ENCODE measurements at places on chromosomes 12 and 14.

DNA sequence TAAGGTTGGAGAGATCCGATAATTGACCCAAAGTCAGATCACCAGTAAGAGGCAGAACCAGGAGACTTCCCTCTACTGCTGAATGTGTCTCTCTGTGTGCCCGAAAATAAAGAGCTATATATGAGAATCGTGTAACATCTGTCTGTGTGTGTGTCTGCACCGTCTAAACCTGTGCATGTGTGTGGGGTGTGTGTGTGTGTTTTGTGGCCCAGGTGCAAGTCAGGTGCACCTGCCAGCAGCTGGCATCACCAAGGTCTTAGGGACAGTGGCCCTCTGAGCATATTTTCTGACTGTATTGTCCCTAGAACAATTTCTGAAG is 24.7 kb upstream of the KRT78 start:
- DNase-seq, result no peak

DNA sequence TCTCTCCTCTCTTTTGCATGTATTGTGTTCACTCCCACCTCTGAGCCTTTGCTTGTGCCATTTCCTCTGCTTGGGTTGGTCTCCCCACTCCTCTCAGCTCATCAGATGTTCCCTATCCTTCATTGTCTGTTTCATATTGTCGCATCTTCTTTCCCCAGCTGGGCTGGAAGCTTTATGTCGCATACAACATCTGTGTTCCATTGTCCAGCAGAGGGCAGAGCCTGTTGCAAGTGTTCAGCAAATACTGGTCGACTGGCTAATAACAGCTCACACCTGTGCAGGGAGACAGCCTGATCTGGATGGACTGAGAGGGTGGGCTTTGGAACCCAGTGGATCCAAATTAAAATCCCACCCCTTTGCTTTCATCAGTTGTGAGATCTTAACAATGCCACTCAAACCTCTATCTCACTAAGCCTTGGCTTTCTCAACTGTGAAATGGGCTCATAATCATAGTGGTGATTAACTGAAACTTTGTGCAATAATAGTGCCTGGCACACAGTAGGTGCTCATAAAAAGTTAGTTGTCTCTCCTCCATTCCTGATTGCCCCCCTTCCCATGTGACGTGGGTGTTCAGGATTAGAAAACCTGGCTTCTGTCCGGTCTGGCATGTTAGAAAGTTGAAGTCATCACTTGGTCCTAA is 75.8 kb downstream of the RIN3 start:
- no peak for DNase-seq

DNA sequence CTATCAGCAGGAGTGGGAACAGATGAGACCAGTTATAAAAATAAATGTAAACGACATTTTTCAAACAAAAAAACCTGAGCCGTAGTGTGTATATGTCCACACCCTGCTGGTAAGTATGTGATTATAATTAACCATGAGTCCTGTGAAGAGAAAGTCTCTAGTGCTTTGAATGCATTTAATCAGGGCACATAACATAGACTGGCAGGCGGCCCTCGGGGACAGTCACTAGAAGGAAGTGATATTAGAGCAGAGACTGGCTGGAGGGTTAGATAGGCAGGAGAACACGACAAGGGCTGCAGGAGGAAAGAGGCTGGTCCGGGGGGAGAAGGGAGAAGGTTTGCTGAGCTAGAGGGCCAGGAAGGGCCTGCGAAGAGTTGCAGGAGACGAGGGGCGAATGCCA is 23.8 kb upstream of the ELK3 start:
- no peak for DNase-seq

DNA sequence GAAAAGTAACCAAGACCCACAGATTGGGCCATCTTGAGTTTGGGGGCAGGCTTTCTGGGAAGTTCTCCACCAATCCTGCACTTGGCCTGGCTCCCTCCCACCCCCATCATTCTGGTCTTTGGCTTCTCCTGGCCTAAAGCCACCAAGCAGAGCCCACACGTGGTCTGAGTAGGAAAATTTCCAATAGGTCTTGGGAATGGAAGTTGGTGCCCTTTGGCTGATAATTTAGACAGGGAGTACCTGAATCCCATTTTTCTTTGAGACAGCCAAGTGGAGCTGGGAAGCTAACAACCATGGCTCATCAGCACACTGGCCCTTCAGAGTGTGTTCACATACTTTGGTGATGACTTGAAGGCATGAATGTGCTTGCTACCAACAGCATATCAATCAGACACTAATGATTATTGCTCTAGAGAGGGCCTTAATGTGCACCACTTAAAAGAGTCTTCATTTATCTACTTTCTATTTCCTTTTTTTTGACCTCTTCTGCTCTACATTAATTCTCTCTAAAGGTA is 156.0 kb downstream of the EGLN3 start:
- DNase-seq, result no peak

DNA sequence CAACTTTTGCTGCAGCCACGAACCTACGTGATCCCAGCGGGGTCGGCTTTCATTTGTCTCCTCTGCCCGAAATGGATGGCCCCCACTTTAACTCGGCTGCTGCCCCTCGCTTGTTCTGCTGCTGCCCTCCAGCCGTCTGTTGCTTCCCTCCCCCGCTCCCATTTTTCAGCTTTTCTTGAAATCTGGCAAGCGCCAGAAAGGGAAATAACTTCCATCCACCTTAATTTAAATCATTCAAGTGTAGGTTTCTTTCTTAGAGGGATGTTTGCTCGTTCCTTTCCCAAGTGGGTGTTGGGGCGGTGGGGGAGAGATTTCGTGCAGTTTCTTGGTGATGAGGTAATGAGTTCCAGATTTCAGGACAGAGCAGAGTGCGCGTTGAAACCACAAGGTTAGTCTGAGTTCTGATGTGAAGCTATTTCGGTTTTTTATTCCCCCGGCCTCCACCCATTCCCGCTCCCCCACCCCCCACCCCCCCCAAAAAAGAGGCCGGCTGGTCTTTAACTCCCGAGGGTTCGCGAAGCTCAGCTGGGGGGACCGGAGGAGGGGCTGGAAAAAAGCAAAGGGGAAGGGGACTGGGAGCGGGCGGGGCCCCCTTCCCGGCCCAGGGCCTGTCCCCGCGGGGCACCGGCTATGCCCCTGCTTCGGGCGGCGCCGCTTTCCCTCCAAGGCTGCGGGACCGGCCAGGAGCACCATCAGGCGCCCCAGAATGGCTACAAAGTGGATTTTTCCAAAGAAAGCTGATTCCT is 2.2 kb upstream of the ZFP36L1 start:
- DNase-seq, result no peak

DNA sequence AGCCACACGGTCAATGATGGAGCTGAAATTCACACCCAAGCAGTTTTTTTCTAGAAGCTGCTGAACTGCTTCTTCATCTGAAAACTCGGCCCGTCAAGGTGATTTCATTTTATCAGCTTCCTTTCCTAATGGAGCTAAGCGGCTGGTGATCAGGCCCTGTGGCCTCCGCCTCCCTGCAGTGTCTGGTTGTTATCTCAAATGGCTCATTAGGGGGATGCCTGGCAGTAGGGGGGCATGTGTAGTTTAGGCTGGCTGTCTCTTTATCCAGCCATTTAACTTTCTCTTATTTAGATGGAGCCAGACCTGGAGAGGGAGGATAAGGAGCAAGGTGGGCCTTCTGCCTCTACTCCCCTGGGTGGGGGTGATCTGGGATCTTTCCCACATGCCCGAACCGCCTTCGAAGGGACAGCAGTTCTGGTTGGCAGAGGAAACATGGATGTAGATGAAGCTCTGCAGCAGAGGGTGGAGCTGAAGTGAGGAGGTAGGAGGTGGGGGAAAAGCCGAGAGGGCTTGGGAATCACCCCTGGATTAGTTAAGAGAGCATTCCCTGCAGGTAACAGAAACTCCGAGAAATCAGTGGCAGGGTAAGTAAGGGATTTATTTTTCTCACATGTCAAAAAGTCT is 64.4 kb downstream of the TGFB3 start:
- DNase-seq, result no peak

DNA sequence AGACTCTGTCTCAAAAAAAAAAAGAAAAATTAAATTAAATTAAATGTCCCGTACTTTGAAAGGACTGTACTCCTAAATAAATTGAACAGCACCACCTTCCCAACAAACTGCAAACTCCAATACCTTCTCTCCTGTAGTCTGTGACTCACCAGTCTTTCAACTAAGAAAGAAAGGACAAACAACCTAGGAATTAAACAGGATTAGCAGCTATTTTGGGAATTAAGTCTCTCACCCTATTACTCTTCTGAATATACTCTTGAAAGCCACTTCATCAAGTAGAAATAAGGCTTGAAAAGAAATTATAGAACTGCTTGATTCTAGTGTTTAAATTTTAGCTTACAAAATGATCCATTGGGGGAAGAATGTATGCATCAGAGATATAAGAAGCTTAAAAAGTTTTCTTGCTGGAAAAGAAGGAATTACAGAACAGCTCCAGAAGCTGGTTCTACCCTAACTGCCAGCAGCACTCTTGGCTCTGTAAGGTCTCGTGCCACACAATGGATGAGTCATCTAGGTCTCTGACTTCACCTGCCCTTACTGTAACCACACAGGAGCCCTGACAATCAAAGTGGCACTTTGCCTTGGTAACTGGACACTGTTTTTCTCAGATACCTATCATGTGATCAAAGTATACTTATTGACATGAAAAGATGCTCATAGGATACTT is 57.0 kb upstream of the CERS5 start:
- DNase-seq, result no peak

DNA sequence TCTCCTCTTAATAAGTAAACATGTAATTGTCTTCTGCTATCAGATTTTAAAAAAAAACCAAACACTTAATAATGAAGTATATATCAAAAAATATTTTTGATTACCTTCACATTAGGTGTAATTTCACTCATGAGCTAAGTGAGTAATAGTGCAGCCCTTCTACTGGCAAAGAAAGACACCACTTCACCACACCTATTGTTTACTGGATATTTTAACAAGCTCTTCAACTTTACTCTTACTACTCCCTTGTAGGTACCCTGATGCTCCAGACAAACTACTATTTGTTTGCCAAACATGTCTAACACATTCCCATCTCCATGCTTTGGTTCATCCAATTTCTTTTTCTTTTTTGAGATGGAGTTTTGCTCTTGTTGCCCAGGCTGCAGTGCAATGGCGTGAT is 36.9 kb upstream of the WDR89 start:
- no peak for DNase-seq

DNA sequence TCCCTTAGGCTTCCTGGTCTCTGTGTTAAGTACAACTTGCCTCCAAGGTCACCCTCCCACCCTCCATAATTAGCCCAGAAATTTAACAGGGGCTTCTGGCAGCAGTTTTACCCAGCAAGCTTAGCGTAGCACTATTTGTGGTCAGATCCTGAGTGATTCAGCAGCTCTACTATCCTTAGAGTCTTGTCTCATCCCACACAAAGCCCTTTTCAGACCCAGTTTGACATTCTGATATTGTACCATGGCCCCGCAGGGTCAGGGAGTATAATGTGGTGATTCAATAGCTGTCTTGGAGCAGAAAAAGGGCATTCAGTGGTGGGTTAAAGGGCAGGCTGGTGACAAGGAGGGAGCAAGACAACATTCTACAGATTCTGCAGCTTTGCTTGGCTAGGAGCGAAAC is 153.8 kb upstream of the DDHD1 start:
- DNase-seq, result no peak

DNA sequence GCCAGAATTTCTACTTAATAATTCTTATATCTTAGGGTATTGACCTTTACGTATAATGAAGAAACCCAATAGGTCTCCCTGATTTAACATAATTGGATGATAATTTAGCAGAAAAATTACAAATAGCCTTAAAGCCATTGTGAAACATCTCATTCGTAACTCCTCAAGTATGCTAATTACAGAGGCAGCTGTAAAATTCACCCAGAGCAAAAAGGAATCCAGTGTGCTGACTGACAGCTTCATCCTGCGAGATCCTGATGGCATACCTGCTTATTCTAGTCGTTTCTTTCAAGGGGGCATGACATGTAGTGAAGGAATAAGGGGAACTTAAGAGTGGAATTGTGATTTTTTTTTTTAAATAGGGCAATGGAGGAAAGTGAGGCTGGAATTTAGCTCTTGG is 291.5 kb downstream of the FUT8 start:
- DNase-seq, result no peak

DNA sequence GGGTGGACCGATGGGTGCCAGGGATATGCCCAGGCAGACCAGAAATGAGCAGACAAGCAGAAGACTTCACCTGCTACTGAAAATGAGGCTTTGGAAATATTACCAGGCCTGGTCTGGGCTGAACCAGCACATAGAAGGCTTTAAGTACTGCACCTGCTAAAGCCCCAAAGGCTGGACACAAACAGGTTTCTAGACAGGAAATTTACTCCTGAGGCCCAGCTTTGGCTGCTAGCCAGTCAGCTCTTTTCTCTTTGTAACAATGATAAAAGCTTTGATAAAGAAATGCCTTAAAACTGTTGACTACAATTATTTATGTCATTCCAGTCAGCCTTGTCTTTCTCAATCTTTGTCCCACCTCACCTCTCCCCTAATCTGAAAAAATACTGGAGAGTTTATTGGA is 228.9 kb upstream of the EGLN3 start:
- no peak for DNase-seq

GRCh38 chr12:115979351-115979750 is 298.1 kb downstream of the MED13L start:
- no peak for DNase-seq

GRCh38 chr12:10211101-10211939 is 1.4 kb upstream of the GABARAPL1 start:
- no peak for DNase-seq

- no peak for DNase-seq
These were observed 218.8 kb upstream of the RGS6 start for GRCh38 chr14:71713451-71713850.

- DNase-seq, result no peak
These were observed 4.2 kb downstream of the SCNN1A start for GRCh38 chr12:6370994-6371754.

DNA sequence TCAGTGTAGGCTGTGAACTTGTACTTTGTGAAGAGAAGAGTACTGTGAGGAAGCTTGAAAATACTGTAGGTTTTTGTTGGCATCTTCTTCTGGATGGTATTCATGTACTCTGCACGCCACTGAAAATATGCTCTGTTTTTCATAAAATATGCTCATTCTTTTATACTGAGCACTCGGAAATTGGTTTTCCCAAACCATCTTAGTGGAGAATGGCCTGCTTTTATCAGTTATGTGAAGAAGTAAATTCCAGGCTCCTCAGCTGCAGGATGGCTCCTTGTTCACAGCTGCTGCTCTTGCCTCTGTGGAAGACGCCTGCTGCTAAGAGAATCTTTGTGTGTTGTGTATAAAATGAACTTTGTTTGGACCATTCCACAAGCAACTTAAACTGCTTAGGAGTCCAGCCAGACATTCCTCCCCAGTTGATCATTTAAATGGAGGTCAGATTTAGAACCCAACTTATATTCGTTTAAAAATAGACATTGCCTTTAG is 443.5 kb upstream of the RGS6 start:
- DNase-seq, result no peak

GRCh38 chr12:61291647-61292046 is 968.6 kb upstream of the USP15 start:
- DNase-seq, result no peak

All from activated T-cell treated with anti-CD3 and anti-CD28 coated beads for 1 hour (primary cell).